T follicular helper cell (primary cell): ENCODE measurements at places on chromosomes 7 and 10.

GRCh38 chr10:118753331-118754228, 1.2 kb downstream of the CACUL1 start:
- no peak for DNase-seq

- no peak for DNase-seq
Measured at GRCh38 chr10:103838862-103839518, 16.4 kb downstream of the SH3PXD2A start.

DNA sequence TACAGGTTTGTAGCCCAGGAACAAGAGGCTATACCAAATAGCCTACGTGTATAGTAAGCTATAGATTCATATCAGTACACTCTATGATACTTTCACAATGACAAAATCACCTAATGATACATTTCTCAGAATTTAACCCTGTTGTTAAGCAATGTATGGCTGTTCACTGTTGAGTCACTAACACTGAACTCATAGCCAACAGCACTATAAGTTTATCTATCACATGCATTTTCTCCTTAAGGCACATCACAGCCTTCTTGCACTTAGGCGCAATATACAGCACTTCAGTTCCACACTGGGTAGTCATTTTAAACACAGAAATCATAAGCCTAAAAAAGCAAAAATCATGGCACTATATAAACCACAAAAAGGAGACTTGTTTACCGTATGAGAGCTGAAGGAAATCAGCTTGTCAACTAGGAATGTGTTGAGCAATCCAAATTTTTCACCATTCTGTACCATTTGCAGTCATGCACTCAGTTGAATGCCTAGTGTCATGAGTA, 45.6 kb downstream of the ZNF438 start:
- DNase-seq = no peak

- DNase-seq = no peak
Measured at GRCh38 chr10:50809596-50809995, 69.9 kb downstream of the ASAH2B start.

DNA sequence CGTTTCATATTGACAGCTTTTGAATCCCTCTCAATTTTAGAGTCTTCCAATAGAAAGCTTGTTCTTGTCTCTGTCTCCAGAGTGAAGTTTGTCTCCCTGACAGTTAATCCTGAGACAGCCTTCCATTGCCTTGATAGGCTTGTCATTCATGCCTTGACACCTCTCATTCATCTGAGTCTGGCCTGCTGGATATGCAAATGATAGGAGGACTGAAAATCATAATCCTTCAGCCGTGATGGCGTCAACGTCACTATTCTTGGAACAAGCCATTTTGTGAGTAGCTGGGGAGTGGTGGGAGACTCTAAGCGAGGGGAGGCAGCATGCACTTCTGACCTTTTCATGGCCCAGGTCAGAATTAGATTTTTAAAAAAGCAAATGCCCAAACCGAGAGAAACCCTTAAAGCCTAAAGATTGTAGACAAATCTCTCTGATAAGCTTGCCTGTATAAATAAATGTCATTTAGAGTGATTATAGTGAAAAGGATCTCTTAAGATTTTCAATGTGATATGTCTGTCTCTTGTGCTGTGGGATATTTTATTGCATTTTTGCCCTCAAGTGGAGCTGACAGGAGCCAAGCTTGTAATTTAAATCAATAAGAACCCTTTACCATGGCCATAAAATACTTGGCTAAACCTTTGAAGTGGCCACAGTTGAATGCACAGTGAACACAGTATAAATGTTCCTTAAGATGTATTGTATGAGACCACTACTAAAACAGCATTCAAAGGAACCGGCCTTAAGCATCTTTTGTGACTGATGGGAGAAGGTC, 148.8 kb downstream of the SNX10 start:
- no peak for DNase-seq

- DNase-seq = no peak
Measured at GRCh38 chr7:38191791-38192190, 13.7 kb downstream of the STARD3NL start.

- DNase-seq = no peak
Measured at GRCh38 chr10:43206391-43207235, 60.3 kb downstream of the RASGEF1A start.

DNA sequence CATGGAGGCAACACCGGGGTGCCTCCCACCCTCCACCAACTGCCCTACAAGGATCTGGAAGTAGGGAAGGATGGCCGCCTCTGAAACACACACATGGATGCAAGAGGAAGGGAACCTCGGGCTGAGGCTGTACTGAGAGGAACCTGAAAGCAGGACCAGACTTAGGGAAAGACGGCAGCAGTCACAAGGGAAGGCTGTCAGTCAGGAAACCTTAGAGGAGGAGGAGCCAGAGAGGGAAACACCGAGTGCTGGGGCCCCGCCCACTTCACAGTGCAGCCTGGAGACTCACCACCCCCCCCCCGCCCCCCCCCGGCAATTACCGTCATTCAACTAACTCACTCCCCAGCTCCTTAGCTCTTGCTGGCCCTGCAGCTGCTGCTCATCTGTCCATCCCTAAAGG, 2.5 kb downstream of the CYREN start:
- no peak for DNase-seq

DNA sequence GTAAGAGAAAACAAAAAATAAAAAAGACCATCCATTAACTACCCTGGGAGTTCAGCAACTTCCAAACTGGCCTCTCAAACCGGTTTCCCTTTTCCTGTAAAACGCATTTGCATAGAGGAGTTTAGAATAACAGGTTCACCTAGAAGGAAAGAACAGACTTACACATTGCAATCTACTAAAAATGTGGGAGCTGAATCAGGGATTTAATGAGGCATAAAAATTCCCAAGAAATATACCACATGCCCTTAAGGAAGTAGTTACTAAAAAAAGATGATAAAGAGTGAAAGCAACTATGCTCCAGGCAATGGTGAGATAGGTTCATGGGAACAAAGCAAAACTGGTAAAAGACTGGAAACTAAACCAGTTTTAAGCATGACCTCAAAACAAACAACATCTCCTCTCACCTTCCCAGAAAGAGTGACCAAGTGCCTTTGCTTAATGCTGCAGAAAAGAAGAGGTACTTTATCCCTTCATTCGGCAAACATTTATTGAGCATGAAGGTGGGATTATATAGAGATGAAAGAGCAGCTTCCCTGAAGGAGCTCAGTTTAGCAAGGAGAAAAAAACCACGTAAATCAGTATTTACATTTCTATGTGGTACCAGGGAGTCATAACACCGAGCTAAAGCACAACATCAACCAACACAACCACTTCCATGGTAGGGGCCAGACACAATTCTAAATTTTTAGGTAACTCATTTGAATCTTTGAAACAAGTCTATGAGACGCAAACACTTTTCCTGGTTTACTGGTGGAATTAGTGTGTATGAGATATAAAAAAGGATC, 152.8 kb downstream of the SGMS1 start:
- no peak for DNase-seq

- DNase-seq = no peak
Measured at GRCh38 chr10:60943316-60944057, 498 bp downstream of the RHOBTB1 start.

DNA sequence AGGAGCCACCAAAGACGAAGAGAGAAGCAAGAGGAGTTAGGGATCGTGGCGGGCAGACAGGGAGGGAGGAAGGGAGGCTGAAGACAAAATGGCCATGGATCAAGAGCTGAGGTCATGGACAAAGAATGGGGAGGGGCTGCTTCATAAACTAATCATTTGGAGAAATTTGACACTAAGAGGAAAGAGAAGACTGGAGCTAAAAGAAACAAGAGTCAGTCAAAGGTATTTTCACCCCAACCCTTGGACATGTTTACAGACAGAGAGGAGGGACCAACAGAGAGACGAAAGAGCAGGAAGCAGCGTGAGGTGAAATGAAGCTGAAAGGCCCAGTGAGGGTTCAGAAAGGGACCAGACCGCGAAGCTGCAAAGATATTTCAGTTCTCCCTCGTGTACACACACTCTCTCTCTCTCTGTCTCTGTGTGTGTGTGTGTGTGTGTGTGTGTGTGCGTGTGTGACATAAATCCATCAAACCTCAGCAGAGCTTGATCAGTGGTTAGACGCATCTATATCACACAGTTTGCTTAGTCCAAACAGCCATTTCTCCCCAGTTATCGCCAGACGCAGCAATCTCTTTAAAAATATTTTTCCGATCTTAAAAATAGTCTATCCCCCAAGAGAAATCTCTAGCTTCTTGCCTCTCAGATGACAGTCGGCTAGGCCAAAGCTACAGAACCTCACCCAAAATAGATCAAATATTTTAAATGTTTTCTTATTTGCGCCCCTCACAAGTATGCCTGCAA, 12.5 kb upstream of the CALD1 start:
- DNase-seq = no peak

DNA sequence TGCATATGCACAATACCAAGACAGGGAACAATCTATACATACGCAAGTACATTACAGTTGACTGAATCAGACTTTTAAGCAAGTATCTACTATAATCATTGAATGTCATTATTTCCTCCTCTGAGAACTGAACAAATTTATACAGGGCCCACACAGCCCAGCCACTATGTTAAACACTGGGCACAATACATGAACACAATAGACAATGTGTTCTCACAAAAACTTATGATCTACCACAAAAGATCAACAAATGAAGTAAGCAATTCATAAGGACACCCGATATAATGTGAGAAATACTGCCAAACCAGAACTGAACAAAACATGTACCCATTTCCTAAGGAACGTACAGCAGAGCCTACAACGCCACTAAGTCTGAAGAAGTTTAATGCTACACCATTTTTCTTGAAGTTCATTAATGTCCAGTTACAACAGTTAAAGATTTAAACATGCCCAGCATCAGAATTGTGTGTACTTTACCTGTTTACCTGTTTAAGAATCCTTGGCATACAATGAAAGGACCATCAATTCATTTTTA, 31.5 kb downstream of the SHTN1 start:
- no peak for DNase-seq

DNA sequence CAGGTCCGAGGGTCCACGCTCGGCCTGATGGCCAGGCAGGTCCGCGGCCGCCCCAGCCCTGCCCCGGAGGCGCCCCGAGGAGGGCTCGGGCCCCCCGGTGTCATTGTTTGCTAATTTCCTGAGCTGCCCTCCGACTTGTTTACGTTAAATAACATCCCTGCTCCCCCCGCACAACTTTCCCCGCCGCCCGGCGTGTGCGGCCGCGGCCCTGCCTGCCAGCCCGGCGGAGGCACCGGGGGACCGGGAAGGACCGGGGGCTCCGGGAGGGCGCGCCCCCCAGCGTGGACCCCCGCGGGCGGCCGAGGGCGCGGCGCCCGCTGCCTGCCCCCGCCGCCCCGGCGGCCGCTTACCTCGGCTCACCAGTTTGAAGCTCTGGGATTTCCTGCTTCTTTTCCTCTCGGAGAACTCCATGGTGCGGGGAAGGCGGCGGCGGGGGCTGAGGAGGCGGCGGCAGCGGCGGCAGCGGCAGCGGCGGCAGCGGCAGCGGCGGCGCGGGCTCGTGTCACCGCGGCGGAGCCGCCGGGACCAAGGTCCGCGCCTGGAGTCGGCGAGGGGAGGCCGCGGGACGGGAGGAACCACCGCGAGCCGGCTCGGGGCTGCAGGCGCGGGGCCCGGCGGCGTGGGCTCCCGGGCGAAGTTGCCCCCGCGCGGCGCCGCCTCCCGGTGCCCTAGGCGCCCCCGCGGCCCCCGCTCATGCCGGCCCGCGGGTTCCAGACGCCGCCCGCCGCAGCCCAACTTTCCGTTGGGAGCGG, 515 bp downstream of the BEND7 start:
- no peak for DNase-seq

DNA sequence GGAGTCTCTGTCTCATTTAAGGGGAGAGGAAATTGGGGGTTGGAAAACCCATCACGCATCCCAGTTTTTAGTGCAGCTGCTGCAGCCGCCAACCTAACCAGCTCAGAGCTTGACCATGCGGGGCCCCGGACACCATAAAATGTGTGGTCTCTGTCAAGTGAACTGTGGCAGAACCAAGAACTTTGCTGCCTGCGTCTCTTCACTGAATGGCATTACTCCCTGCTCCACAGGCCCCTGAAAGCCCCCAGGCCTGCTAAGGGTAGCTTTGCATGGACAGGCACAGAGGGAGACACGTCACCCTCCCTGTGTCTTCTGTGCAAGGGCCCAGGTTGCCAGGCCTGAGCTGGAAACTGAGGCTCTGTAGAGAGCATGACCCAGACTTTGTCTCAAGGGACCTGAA, 144.6 kb upstream of the GPR26 start:
- DNase-seq = no peak

GRCh38 chr7:100665168-100665726, 8.3 kb upstream of the GNB2 start:
- no peak for DNase-seq

GRCh38 chr7:17159500-17160037, 138.9 kb upstream of the AHR start:
- no peak for DNase-seq

- no peak for DNase-seq
Measured at GRCh38 chr10:118246332-118247295, 95.5 kb downstream of the FAM204A start.

DNA sequence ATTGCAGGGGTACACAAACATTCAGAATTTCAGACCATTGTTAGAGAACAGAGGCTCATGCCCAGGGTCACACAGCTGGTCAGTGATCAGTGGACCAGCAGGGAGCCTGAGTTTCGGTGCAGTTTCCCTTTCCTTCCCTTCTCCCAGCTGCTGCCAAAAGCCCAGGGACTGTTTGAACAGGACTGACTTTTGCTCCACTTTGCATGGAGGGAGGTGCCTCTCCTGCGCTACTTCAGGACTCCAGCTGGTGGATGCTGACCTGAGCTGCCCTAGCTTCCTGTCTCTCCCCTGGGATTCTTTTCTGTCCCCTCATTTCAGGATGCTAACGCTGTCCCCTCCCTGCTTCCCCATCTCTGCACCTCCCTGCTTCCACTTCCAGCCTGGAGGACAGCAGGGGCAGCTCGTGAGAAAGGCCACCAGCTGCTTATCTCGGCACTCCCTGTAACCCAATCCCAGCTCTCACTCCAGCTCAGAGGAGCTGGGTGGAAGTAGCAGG, 14.5 kb downstream of the SH2D4B start:
- no peak for DNase-seq

GRCh38 chr10:2589196-2589595, 478.2 kb upstream of the PFKP start:
- no peak for DNase-seq

DNA sequence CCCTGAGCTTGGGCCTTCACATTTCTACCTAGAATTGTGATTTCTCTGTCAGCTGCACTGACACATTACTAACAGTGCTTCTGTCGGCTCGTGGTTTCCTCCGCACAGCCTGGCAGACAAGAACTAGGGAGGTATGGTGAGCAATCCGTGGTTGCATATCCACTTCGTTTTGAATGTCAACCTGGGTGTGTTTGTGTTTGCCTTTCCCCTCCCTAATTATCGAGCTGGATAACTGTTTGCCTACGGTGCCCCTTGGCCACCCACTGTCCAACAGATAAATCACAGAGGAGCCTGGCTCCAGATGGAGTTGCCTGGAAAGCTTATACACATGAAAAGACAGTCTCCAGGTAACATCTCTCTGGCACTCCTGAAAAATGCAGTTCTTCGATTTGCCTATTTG, 228.8 kb downstream of the TRIL start:
- DNase-seq = no peak

GRCh38 chr10:60203993-60204618, 185.6 kb downstream of the ANK3 start:
- no peak for DNase-seq
